CD4-positive, alpha-beta T cell (primary cell): ENCODE measurements at places on chromosomes 5 and 9. TPM values are rescaled to one million over a fixed set of nuclear protein-coding genes. Genes with fewer than 3 reads are reported as not detected.
A peak's percentile ranks its signal among the peaks of the same experiment; 100 is the strongest.

- H3K27ac ChIP-seq: no peak overlapping the region
- H3K4me3 ChIP-seq: no peak overlapping the region
- no peaks in the 10 kb centered on the region for H3K27me3 ChIP-seq
- no peak for DNase-seq
- H3K36me3 ChIP-seq: no peaks in the 10 kb centered on the region
Observed at GRCh38 chr9:3830291-3830690, 304.5 kb upstream of the RFX3 start.

- DNase-seq: no peak
- H3K27me3 ChIP-seq: no peaks in the 10 kb centered on the region
- no peak overlapping the region for H3K4me3 ChIP-seq
- no peak overlapping the region for H3K27ac ChIP-seq
Observed at GRCh38 chr9:21255538-21256212, 15.9 kb upstream of the IFNA14 start.

DNA sequence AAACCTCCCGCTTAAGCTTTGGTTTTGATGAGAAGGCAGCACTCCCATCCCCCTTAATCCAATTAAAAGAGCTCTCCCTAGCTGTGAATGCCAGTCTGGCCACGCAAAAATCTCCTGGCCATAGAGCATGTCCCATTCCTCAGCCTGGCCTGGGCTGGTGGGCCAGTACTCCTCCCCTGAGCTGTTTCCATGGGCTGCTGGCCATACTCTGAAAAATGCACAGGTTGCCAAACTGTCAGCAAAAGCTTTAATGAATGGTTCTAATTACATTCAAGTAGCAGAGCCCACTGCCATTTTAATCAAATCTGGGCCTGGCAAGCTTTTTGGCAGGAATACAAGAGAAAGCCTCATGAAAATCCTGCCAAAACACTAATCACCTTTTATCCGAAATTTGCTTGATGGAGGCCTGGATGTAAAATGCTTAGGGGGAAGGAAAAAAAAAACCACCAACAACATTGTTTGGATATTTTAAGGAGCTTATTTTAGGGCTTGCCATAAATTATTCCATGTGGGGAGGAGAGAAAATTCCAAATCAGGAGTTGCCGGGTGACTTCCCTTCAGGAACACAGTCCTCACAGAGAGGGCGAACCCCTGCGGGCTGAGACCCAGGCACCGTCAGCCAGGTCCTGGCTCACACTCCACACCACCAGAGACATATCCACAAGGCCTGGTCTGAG, 243.3 kb downstream of the SEC61B start:
- H3K4me1 ChIP-seq: no peaks in the 10 kb centered on the region
- no peak for DNase-seq
- H3K36me3 ChIP-seq: no peaks in the 10 kb centered on the region

BTNL8 gene
- total RNA-seq: not detected

- peaks cover 96% of the 10 kb centered on the region for H3K4me1 ChIP-seq
- H3K27ac ChIP-seq: peak overlapping the region; percentile 54
- peak; percentile 74 for DNase-seq
- peak overlapping the region; percentile 51 for H3K4me3 ChIP-seq
- peaks cover 54% of the 10 kb centered on the region for H3K36me3 ChIP-seq
Observed at GRCh38 chr9:89477384-89477783, 20.5 kb downstream of the SEMA4D start.

C5orf58 gene
- not detected for total RNA-seq

DNA sequence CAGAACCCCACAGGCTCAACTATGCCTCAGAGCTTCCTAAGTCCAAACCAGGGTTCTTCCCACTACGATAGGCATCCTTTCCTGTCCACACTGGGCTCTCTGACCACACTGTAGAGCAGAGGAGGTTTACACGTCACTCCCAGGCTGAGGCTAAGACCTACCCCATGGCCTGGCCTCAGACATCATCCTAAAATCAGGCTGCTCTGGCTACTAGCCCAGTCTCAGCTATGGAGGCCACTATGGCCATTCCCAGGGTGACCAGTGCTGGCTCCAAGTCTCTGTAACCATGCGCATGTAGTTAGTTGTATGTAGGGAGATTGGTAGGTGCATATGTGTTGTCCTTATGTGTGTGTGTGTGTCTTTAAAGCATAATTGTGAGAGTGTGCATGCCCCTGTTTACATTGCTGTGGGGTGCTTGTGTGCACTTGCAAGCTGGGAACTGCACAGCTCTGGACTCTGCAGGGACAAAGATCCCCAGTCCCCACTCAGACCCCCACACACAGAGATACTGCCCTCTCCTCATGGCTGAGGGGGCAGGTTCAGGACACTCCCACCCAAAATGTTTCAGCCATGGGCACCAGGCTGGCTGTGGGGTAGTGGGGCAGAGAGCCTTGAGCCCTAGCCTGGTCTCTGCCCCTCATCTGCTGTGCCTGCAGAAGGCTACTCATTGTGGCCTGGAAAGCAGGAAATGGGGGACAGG, 12.3 kb downstream of the PDLIM4 start:
- no peak for DNase-seq
- H3K27ac ChIP-seq: no peak overlapping the region
- H3K27me3 ChIP-seq: no peaks in the 10 kb centered on the region
- no peaks in the 10 kb centered on the region for H3K36me3 ChIP-seq
- H3K4me1 ChIP-seq: peaks cover 15% of the 10 kb centered on the region

IL4 gene
- total RNA-seq: not detected

GRCh38 chr5:149099920-149100319, 37.1 kb upstream of the SH3TC2 start:
- no peaks in the 10 kb centered on the region for H3K27me3 ChIP-seq
- no peaks in the 10 kb centered on the region for H3K4me1 ChIP-seq
- no peak for DNase-seq
- H3K4me3 ChIP-seq: no peak overlapping the region
- H3K36me3 ChIP-seq: no peaks in the 10 kb centered on the region
- no peak overlapping the region for H3K27ac ChIP-seq

DNA sequence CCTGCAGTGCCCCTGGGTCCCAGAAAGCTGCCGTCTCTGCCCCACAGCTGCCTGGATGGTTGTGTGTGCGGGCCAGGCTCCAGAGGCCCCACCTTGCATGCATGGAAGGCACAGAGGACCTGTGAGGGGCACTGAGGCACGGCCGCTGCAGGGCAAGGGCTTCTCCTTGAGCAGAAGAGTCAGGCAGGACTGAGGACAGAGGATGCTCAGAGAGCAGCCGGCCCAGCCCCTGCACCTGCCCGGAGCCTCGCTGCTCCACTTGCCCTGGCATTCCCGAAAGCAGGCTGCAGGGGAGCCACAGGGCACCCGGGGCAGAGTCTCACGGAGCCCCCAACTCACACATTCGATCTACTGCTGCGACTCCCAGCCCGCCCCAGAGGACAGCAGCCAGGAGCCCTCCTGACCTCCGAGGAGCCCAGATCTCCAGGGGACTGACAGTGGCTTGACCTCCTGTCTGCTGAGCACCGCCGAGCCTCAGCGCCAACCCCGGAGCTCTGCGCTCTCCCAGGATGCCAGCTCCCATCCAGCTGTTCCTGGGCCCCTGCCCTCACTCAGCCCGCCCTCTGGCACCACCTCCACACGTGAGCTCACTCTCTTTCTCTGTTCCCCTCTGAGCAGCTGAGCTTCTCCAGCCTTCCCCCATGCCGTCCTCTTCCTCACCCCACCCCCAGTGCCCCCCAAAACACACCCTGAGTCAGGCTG, 95.0 kb downstream of the KCNT1 start:
- DNase-seq: no peak
- H3K4me3 ChIP-seq: no peak overlapping the region
- H3K4me1 ChIP-seq: no peaks in the 10 kb centered on the region
- no peaks in the 10 kb centered on the region for H3K27me3 ChIP-seq

GRCh38 chr5:130316971-130317680, 412.9 kb downstream of the CHSY3 start:
- no peak overlapping the region for H3K4me3 ChIP-seq
- no peak for DNase-seq
- no peaks in the 10 kb centered on the region for H3K4me1 ChIP-seq

GRCh38 chr5:142740474-142741242, 29.5 kb upstream of the ARHGAP26 start:
- no peak overlapping the region for H3K27ac ChIP-seq
- no peaks in the 10 kb centered on the region for H3K4me1 ChIP-seq
- no peaks in the 10 kb centered on the region for H3K36me3 ChIP-seq
- DNase-seq: no peak
- H3K27me3 ChIP-seq: no peaks in the 10 kb centered on the region
- H3K4me3 ChIP-seq: no peak overlapping the region

GRCh38 chr5:165258197-165258771, 1752.9 kb downstream of the MAT2B start:
- H3K27me3 ChIP-seq: no peaks in the 10 kb centered on the region
- H3K4me3 ChIP-seq: no peak overlapping the region
- H3K4me1 ChIP-seq: no peaks in the 10 kb centered on the region
- H3K36me3 ChIP-seq: no peaks in the 10 kb centered on the region
- DNase-seq: no peak

DNA sequence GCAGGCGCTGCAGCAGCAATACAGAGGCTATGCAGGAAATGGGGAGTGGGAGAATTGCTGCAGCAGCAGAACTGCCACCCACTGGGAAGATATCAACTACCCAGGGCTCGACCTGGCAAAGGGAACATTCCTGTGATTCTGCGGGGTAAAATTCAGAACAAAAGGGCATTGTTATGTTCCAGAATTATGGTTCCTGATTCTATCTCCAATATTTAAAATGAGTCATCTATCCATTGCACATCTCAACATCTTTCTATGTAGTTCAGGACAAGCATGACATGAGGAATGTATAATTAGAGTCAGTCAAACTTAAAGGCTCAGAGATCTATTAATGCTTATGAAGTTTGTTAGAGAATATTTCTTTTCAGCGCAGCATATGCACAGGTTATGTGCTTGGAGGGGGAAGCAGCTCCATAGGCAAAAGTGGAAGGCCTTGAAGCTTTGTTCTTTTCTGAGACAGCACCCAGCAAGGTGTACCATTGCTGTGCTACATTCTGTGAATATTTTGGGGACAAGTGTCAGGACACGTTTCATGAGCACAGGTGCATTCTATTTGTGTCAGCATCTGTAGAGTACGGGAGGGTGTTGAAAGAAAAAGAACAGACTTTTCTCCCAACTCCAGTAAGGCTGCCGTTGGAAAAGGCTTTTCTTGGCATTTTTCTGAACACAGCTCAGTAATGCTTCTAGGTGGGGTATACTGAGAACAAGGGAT, 395.6 kb upstream of the MPDZ start:
- no peaks in the 10 kb centered on the region for H3K4me1 ChIP-seq
- no peaks in the 10 kb centered on the region for H3K36me3 ChIP-seq
- no peak for DNase-seq
- no peak overlapping the region for H3K4me3 ChIP-seq
- H3K27ac ChIP-seq: no peak overlapping the region

DNA sequence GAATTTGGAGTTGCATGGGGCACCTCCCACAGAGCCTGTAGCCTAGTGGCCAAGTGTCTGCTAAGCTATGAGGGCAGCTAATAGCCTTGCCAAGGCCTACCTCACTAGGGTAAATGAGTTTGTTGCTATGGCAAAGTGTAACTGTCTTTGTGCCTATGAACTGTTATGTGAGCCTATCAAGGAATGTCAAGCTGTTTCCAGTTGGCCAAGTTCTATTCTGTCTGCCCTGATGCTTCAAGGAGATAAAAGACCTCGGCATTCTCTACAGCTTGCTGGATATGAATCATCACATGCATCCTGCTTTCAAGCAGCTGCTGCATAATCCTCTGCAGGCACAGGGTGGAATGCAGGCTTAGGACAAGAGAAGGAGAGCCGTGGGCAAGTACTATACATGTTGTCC, 69.8 kb upstream of the CCDC112 start:
- H3K27ac ChIP-seq: no peak overlapping the region
- no peaks in the 10 kb centered on the region for H3K36me3 ChIP-seq
- no peak overlapping the region for H3K4me3 ChIP-seq
- no peak for DNase-seq

GTF2H2 gene
- 7.9 TPM for total RNA-seq

DNA sequence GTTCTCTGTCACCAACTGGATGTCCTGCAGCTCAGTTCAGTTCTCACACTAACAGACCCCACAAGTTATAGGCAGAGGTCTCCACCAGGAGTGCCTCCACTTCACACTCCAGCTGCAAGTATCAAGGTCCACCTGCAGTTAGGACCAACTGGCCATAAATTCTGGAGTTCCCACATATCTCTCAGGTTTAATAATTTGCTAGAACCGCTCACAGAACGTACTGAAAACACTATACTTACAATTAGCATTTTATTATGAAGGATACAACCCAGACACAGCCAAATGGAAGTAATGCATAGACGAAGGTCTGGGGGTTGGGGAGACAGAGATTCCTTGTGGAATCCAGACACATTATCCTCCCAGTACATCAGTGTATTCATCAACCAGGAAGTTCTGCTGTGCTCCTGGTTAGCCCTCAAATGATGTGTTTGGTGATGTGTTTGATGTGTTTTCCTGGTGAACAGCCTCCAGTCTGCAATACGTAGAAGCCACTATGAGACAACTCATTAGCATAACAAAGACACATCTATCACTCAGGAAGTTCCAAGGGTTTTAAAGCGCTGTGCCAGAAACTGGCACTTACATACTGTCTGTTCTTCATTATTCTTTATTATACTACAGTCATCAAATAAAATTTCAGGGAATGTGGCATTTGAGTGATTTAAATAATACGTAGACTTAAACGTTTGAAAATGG, 25.4 kb downstream of the OGN start:
- H3K4me1 ChIP-seq: no peaks in the 10 kb centered on the region
- H3K27me3 ChIP-seq: no peaks in the 10 kb centered on the region
- DNase-seq: no peak
- H3K36me3 ChIP-seq: no peaks in the 10 kb centered on the region
- no peak overlapping the region for H3K4me3 ChIP-seq
- H3K27ac ChIP-seq: no peak overlapping the region

- no peak overlapping the region for H3K27ac ChIP-seq
- DNase-seq: no peak
- no peak overlapping the region for H3K4me3 ChIP-seq
- H3K27me3 ChIP-seq: no peaks in the 10 kb centered on the region
Observed at GRCh38 chr5:44827681-44828080, 18.9 kb downstream of the MRPS30 start.

FOXD4 gene
- total RNA-seq: 0.20 TPM

CCNG1 gene
- 114 TPM for total RNA-seq

BRD8 gene
- 6.9 TPM for total RNA-seq
